ENCODE measurements at places on chromosomes 2 and 18.

GRCh38 chr2:37775908-37776250 lies 104.4 kb upstream of the CDC42EP3 start:
- no peak for DNase-seq

GRCh38 chr18:54690198-54690597 lies 99.2 kb downstream of the DYNAP start:
- DNase-seq, result no peak

DNA sequence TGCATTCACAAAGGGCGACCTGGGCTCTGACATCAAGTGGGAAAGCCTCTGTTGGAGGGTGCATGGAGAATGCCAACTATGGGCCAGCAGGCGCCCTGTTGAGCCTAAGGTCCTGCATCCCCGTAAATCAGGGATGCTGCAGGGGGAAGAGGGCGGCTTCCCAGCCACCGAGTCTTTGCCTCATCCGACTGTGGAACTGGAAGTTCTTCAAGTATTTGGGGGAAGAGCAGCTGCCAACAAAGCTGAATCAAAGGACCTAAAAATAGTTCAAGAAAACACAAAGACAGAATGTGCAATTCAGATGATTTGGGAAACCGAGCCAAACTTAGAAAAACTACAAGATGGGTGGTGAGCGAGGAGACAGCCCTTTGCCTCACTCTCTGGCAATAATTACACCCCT lies 281.1 kb upstream of the MGAT5 start:
- no peak for DNase-seq

- DNase-seq, result no peak
Measured at GRCh38 chr18:58723810-58724602, 52.7 kb downstream of the MALT1 start.

GRCh38 chr18:22668496-22668895 lies 250.8 kb upstream of the CTAGE1 start:
- DNase-seq, result no peak

DNA sequence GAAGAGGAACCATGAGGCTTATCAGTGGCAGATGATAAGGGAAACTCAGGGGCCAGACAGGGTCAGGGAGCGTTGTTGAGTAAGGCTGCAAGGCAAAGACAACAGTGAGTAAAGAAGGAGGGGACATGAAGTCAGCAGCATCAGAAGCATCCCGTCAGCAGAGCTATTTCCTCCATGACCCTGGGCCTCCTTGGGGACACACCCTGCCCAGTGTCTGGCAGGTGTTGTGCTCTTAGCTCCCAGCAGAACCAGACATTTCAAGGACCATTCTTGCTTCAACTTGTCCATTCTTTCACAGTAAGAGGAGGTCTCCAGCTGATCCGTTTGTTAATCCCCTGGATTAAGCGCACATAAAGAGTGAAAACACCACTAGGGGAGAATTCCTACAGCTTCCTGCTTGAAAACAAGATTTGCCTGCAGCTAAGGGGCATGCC lies 88.7 kb upstream of the MEIS1 start:
- peak; percentile 89 for DNase-seq

- DNase-seq, result no peak
Measured at GRCh38 chr2:180985771-180986395, 5.5 kb downstream of the UBE2E3 start.

DNA sequence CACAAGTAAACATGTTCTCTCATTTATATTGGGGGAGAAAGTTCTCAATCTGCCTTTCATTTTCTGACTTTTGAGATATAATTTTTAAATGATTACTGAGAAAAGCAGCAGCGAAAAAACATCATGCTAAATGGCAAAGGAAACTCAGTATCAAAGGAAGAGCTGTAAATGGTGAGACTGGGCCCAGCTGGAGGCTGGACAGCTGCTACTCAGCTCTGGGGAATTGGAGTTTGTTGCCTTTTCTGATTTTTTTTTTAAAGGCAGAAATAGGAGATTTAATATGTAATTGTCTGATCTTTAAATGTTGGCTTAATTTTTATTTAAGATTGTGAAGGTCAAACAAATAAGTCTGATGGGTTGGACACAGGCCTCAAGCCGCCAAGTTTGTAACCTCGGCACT lies 137.1 kb upstream of the TACR1 start:
- no peak for DNase-seq

- no peak for DNase-seq
Measured at GRCh38 chr18:78978349-78979055, 1.1 kb upstream of the SALL3 start.

GRCh38 chr18:49016648-49017539 lies 66.1 kb upstream of the SMAD7 start:
- DNase-seq, result no peak

DNA sequence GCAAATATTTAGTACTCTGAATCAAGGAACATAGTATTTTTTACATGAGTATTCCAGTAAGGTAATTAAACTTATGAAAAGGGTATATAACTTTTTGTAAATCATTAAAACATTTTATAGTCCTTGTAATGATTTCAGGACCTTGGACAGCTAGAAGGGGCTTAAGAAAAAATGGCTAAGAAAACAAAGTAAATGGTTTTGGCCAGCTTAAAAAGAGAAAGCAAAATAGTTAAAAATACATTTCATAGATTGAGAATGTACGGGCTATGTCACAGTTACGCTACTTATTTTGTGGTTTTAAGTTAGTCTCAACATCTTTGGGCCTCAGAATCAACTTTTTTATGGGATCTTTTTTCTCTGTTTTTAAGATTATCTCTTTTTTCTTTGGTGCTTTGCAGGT lies 26.7 kb downstream of the POLI start:
- no peak for DNase-seq

- DNase-seq, result no peak
Measured at GRCh38 chr2:175580652-175581051, 399.1 kb upstream of the ATP5MC3 start.

- no peak for DNase-seq
Measured at GRCh38 chr2:45897842-45898241, 246.4 kb downstream of the PRKCE start.

- no peak for DNase-seq
Measured at GRCh38 chr18:321865-322467, 54.1 kb upstream of the THOC1 start.

GRCh38 chr2:126715576-126716406 lies 59.8 kb downstream of the GYPC start:
- DNase-seq, result no peak

DNA sequence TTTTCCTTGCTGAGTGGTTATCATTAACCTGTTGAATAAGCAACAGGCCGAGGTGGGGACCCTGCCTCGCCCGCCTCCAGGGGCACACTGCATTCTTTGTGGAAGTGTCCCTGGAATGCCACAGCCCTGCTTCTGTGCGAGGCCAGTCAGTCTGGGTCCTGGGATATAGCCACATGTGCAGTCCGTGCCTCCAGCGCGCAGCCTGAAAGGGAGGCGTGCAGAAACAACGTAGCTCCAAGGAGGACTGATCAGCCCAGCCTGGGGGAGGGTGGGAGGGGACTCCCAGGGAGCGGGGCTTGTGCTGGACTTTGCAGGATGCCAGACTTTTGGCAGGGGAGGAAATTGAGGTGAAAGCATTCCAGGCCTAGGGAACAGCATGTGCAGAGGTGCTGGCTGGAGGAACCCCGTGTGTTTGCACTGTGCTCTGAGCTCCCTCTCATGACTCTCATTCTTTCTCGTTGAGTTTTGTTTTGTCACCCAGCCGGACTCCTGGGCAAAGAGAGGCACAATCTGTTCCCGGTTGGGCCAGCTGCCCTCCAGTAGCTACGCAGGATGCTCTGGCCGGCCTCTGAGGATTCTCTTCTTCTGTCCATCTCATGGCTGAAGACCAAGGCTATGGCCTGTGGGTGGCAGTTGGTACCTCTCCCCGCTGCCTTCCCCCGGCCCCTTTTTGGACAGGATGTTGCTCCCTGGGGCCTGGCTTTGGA lies 39.7 kb downstream of the HPCAL1 start:
- peak; percentile 47 for DNase-seq

- DNase-seq, result no peak
Measured at GRCh38 chr2:3079466-3079865, 298.2 kb downstream of the EIPR1 start.

DNA sequence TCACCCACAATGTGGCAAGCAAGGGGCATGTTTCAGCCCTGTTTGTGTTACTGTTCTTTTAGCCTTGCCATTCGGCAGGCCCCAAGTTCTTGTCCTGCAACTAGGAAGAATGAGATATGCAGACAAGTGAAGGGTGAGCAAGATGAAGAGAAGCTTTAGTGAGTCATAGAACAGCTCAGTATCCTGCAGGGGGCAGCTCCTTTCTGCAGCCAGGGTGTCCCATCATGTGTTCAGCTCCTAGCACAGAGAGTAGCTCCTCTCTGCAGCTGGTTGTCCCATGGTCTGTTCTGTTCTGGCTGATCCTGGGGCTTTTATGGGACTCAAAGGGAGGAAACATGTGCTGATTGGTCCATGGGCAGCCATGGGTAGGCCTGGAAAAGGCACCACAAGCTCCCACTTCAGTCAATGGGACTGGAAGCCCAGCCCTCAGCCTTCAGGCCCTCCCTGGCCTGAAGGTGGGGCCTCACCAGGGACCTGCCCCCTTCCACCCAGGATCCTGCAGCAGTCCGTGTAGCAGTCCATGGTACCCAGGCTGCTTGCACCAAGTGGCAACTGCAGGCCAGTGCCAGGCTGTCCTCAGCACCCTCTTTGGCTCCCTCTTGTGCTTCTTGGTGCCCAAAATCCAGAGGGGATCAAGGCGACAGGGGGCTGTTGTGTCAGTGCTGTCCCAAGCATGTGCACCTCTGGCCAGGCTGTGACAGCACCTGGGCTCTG lies 326.4 kb downstream of the NR4A2 start:
- no peak for DNase-seq

DNA sequence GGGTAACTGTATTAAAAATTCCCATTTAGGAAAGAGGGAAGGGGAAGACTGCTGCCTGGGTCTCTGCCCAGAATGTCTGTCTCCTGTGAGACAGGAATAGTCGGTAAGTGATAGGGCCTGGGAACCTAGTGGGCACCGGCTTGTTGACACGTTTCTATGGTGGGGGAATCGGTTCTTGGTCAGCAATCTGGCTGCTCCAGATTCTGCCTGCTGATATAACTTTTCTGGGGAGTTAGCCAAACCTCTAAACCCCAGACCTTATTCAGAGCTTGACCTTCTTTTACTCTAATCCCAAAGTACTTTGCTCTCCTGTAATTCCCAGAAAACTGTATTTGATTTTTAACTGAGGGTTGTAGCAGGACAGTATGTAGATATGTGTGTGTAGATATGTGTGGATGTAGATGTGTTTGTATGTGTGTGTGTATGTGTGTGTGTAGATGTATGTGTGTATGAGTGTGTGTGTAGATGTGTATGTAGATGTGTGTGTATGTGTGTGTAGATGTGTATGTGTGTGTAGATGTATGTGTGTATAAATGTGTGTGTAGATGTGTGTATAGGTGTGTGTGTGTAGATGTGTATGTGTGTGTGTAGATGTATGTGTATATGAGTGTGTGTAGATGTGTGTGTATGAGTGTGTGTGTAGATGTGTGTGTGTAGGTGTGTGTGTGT lies 61.8 kb upstream of the TXNDC2 start:
- no peak for DNase-seq

GRCh38 chr18:54268751-54269150 lies 566 bp upstream of the POLI start:
- no peak for DNase-seq

- no peak for DNase-seq
Measured at GRCh38 chr2:153106802-153107477, 371.6 kb downstream of the RPRM start.

DNA sequence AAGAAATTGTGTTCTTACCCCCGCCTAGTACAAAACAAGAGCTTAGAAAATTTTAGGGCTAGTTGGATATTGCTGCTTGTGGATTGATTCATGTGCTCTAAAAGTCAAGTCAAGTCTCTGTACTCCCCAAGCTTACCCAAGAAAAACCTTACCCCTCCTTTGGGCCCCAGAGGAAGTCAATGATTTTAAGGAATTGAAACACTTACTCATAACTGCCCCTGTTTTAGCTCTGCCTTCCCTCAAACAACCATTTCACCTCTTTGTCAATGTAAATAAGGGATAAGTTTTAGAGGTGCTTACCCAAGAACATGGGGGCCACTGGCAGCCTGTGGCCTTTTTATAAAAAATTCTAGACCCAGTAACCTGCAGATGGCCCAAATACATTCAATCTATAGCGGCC lies 136.6 kb upstream of the RMP24 start:
- DNase-seq, result no peak

DNA sequence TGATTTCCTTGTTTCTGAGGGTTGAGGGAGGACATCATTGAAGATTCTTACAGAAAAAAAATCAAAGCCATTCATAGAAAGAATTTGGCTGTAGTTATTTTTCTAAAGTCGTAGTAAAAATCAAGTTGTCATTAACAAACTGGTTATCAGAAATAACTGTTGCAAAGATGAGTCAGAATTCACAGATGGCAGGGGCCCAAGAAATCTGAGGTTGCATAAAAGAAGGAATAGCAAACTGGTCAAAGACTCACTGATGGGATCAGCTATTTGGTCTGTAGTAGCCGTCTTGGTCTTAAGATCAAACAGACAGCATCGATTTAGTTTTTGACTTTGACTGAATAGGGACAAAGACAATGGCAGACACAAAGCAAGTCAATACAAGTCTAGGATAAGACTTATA lies 334.3 kb downstream of the FIGN start:
- no peak for DNase-seq

GRCh38 chr18:53790786-53791185 lies 433.7 kb downstream of the MBD2 start:
- DNase-seq, result no peak

DNA sequence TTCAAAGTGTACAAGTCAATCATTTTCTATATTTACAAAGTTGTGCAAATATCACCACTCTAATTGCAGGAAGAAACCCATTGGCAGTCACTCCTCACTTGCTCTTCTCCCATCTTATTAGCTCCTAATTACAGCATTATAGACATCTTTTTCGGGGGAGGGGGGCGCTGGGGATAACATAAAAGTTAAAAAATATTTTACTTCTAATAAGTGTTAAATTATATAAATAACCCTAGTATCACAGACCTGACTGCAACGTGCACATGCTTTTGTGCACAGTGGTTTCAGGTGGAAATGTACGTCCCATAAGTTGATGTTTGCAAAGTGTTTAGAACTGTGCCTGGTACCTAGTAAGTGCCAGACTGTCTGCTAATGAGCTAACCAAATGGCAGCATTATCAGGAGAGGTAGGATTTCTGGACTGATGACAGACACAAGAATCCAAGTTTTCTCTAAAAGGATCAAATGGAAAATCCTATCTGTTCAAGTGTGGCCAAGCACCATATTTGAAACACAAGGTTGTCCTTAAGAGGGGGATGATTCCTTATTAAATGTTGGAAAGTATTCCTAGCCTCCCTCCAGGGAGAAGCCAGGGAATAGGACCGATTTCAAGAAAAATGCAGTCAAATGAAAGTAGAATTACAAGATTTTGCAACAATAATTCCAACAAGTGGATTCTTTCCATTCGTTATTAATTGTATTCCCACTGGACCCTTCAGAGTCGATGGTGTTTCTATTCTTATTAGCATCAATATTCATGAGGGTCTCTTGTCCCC lies 70.0 kb downstream of the ACKR3 start:
- DNase-seq, result no peak

- DNase-seq, result no peak
Measured at GRCh38 chr2:200747668-200748618, 63.8 kb upstream of the BZW1 start.

DNA sequence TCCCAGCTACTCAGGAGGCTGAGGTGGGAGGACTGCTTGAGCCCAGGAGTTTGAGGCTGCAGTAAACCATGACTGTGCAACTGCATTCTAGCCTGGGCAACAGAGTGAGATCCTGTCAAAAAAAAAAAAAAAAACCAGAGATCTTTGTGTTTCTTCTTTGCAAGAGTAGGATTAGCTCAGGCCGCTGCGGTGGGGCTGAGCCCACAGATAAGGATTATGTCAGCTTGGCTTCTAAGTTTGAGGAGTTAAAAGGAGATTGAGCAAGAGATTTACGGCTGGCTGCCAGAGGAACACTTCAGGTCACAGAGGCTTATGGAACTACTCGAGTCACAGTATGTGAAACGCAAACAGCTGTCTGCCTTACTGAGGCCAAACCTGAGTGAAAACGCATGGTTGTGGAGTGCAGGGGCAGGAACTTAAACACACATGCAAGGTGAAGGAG lies 146.7 kb upstream of the L3MBTL4 start:
- peak; percentile 96 for DNase-seq
